ENCODE measurements at places on chromosomes 1 and 21.

GRCh38 chr21:22754746-22755145 lies 1756.5 kb downstream of the NCAM2 start:
- DNase-seq: no peak

- DNase-seq: no peak
Observed at GRCh38 chr1:177793900-177794299, 176.0 kb downstream of the SEC16B start.

- no peak for DNase-seq
Observed at GRCh38 chr21:31520561-31521098, 138.9 kb upstream of the SOD1 start.

GRCh38 chr1:101483982-101484688 lies 247.3 kb downstream of the S1PR1 start:
- DNase-seq: no peak

DNA sequence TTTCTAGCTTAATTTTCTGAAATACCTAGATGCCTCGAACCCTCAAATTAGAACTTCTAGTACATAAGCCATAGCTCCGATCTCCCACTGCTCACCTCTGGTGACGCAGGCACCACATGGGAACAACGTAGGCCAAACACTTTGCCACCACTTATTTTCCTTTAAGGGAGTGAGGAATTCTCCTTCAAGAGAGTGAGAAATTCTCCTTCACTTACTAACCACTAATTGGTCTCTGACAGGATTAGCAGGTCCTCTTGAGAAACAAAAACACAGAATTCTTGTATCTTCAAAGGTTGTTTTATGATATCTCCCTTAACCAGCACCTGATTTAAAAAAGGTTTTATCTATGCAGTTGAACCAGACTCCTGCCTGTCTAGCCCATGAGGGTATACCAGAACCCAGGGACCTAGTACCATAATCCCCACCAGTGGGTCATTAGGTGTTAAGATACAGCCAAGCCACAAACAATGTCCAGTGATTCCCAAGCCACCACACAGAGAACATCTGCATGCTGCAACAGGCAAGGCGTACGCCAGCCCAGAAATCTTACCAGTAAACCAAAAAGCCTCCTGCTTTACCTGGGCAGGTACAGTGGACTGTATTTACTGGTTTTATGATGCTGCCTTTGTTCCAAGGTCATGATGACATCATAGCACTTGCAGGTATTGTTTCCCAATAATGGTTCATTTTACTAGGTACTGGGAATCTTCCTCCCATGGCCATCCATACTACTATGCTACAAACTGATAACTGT lies 20.3 kb upstream of the CXADR start:
- no peak for DNase-seq

- DNase-seq: no peak
Observed at GRCh38 chr1:153791648-153792253, 16.5 kb downstream of the SLC27A3 start.

DNA sequence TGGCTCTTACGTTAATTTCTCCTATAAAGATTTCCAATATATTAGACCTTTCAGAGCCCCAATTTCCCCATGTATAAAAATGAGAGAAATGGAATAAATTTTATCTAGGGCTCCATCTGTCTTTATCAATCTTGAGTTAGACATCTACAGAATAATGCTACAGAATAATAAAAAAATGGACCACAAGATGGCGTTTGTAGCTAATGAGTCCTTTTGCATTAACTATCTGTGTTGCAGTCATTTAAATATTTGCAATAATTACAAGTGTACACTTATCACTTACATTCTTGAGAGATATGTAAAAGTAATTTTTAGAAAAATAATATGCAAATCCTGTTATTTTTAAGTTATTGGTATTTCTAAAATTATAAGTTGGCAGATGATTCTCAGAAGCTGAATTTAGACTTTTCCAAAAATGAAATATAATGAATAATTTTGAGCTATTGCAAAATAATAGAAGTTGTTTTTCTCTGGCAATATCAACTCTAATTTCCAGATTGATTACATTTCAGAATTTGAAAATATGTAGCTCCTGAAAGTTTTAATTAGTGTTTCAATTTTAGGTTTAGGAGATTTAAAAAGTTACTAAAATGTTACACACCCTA lies 87.7 kb downstream of the SNX7 start:
- DNase-seq: no peak

Measured in transverse colon (tissue), 4 donors.